AG10803 (cell line): ENCODE measurements at places on chromosomes 5 and 9.

DNA sequence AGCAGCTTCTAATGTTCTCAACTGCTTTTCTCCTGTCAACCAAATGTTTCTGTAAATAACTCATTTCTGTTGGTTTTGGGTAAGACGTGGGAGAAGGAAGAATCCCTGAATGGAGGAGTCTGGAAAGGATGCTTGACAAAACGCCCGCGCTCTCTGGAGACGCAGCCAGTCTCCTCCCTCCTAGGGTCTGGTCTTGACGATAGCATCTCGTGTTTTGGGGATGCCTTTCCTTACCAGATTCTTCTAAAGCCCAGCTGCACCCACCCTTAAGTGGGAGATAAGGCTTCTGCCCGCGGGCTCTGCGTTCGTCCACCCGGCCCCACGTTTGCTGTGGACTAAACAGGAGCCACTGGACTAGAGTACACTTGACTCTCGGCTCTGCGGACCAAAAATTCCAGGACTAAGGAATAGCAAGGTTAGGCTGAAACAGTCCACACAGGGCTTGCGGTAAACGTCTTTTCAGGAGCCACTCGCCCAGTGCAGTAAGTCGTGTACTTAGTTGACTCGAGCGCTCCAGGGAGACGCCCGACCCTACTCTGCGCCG is 491 bp upstream of the CTSL start:
- peak; percentile 44 for DNase-seq

GRCh38 chr5:42950456-42951292 is 89.4 kb downstream of the ANXA2R start:
- DNase-seq: peak; percentile 99

- peak; percentile 55 for DNase-seq
Measured at GRCh38 chr5:170885809-170886208, 24.0 kb downstream of the RANBP17 start.

DNA sequence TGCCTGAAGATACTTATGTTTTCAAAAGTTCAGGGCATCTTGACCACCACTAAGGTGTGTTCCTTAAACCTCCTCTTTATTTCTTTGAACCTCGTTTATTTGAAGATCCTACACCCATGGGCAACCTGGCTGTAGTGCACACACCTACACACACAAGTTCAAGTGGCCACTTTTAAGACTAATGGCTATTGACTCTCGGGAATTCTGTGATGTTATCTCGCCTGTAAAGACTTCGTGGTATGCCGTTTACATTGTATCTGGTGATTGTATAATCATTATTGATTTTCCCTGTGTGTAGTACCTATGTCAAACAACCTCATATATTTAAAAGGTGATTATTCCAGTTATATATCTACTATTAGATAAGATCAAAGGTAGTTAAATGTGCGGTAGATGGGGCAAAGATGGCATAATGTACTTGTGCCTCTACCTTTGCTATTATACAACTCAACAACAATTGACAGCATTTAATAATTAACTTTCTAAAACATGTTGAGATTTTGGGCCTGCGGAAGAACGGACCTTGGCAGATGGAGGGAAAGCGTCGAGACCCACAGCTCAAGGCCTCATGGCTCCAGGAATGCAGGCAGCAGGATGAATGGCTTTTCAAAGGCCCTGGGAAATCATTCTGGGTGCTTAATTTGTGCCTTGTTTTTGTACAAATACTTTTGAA is 51.4 kb upstream of the IRX2 start:
- no peak for DNase-seq

GRCh38 chr9:27545471-27545870 is 15.9 kb upstream of the MOB3B start:
- no peak for DNase-seq

- no peak for DNase-seq
Measured at GRCh38 chr5:126527892-126528291, 67.1 kb downstream of the ALDH7A1 start.

DNA sequence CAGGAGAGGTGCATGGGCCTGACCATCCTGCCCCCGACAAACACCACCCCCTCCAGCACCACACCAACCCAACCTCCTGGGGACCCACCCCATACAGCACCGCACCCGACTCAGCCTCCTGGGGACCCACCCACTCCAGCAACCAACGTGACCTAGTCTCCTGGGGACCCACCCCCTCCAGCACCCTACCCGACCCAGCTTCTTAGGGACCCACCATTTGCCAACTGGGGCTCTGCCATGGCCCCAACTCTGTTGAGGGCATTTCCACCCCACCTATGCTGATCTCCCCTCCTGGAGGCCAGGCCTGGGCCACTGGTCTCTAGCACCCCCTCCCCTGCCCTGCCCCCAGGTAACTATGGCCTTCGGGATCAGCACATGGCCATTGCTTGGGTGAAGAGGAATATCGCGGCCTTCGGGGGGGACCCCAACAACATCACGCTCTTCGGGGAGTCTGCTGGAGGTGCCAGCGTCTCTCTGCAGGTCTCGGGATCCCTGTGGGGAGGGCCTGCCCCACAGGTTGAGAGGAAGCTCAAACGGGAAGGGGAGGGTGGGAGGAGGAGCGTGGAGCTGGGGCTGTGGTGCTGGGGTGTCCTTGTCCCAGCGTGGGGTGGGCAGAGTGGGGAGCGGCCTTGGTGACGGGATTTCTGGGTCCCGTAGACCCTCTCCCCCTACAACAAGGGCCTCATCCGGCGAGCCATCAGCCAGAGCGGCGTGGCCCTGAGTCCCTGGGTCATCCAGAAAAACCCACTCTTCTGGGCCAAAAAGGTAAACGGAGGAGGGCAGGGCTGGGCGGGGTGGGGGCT is 4.6 kb downstream of the CEL start:
- DNase-seq: no peak
